ENCODE measurements at places on chromosomes 4 and X. TPM values are rescaled to one million over a fixed set of nuclear protein-coding genes. Genes with fewer than 3 reads are reported as not detected.

- DNase-seq: no peak
- no peaks in the 10 kb centered on the region for H3K36me3 ChIP-seq
- no peak overlapping the region for H3K27ac ChIP-seq
- H3K4me1 ChIP-seq: peaks cover 18% of the 10 kb centered on the region
- no peaks in the 10 kb centered on the region for H3K27me3 ChIP-seq
- H3K4me3 ChIP-seq: no peak overlapping the region
These were observed 644.1 kb upstream of the PITX2 start for GRCh38 chr4:111266937-111267336.

DNA sequence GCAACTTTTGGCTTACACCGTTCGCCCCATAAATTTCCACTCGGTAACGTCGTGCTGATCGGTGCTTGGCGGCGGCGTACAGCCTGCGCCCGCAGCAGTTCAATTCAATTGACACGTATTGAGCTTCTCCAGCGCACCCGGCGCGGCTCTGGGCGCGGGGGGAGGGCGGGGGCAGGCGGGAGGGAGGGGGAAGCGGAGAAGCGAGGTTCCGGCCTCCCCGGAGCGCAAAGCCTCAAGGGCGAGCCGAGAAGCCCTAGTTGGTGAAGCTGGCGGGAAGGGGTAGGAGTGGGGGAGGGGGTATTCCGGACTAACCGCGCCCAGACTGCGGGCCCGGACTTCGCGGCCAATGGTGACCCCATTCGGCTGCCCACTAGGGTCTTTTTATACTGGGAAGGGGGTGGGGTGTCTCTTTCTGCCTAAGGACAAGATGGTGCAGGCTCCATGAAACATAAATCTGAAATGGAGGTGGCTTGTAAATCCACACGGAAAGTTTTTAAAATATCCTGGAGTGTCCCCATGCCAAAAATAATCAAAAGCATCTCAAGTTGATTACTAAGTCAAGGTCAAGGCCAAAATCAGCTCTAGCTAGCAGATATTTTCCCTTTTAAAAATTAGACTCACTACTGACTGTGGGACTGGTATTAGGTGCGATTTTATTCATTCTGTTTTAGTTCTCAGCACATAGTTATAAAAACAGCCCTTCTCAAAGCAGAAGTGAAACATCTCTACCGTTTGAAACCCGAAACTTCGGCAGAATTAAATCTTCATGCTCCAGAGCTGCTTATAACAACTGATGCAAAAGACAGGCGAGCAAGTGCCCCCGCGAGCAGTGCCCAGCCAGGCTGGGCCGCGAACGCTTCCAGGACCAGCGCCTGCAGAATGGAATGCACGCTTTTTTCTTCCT is 1.5 kb upstream of the BCOR start:
- peak overlapping the region; percentile 20 for H3K27ac ChIP-seq
- H3K4me1 ChIP-seq: peaks cover 26% of the 10 kb centered on the region
- DNase-seq: peak; percentile 61
- no peaks in the 10 kb centered on the region for H3K27me3 ChIP-seq

Gene TMEM271
- not detected for total RNA-seq

GRCh38 chr4:72468904-72469502 is 100.0 kb downstream of the ADAMTS3 start:
- H3K27ac ChIP-seq: no peak overlapping the region
- no peak for DNase-seq
- no peak overlapping the region for H3K4me3 ChIP-seq
- no peaks in the 10 kb centered on the region for H3K4me1 ChIP-seq
- H3K27me3 ChIP-seq: no peaks in the 10 kb centered on the region

GRCh38 chrX:72347366-72347765 is 41.7 kb upstream of the CITED1 start:
- H3K27ac ChIP-seq: no peak overlapping the region
- no peaks in the 10 kb centered on the region for H3K36me3 ChIP-seq
- H3K4me3 ChIP-seq: no peak overlapping the region
- peaks cover 16% of the 10 kb centered on the region for H3K4me1 ChIP-seq
- no peaks in the 10 kb centered on the region for H3K27me3 ChIP-seq

- no peaks in the 10 kb centered on the region for H3K27me3 ChIP-seq
- H3K36me3 ChIP-seq: no peaks in the 10 kb centered on the region
- DNase-seq: no peak
- H3K4me1 ChIP-seq: no peaks in the 10 kb centered on the region
- no peak overlapping the region for H3K4me3 ChIP-seq
- no peak overlapping the region for H3K27ac ChIP-seq
These were observed 1614.0 kb upstream of the PCDH10 start for GRCh38 chr4:131534944-131535645.

GRCh38 chrX:109312757-109313156 is 169.1 kb downstream of the GUCY2F start:
- no peaks in the 10 kb centered on the region for H3K27me3 ChIP-seq
- H3K36me3 ChIP-seq: no peaks in the 10 kb centered on the region
- DNase-seq: no peak
- H3K27ac ChIP-seq: no peak overlapping the region

- H3K4me1 ChIP-seq: peaks cover 24% of the 10 kb centered on the region
- H3K27ac ChIP-seq: peak overlapping the region; percentile 80
- H3K4me3 ChIP-seq: no peak overlapping the region
- H3K27me3 ChIP-seq: no peaks in the 10 kb centered on the region
These were observed 4.7 kb upstream of the S100P start for GRCh38 chr4:6688879-6689505.

GRCh38 chr4:177367336-177367735 is 57.7 kb downstream of the NEIL3 start:
- H3K4me1 ChIP-seq: no peaks in the 10 kb centered on the region
- H3K27ac ChIP-seq: no peak overlapping the region
- H3K36me3 ChIP-seq: no peaks in the 10 kb centered on the region
- no peaks in the 10 kb centered on the region for H3K27me3 ChIP-seq

DNA sequence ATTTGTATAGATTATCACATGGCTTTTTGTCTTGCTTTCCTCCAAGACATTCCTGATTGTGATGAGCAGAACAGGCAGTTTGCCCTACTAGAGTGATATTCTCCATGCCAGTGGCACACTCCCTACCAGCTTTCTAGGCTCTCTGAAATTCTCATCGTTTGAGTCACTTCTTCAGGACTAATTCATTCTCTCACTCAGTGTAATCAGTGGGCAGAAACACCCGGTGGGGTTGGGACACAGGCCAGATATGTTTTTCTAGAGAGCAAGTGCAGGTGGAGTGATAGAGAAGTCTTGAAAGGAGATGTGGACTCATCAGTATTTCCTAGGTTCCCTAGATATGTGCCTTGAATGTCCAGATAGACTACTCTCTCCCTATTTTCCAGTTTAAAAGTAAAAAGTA is 13.1 kb downstream of the RAB33A start:
- no peaks in the 10 kb centered on the region for H3K4me1 ChIP-seq
- H3K27ac ChIP-seq: no peak overlapping the region
- H3K4me3 ChIP-seq: no peak overlapping the region
- no peak for DNase-seq
- H3K36me3 ChIP-seq: no peaks in the 10 kb centered on the region
- H3K27me3 ChIP-seq: no peaks in the 10 kb centered on the region
